ENCODE measurements at places on chromosomes 13 and 19. TPM values are rescaled to one million over a fixed set of nuclear protein-coding genes. Genes with fewer than 3 reads are reported as not detected.

The FAM83E gene
- polyA plus RNA-seq: not detected

The LILRB4 gene
- polyA plus RNA-seq: 0.69 TPM

The S1PR5 gene
- 399 TPM for polyA plus RNA-seq

The FCGBP gene
- 0.92 TPM for polyA plus RNA-seq

The FFAR3 gene
- polyA plus RNA-seq: not detected

The MAP4K1 gene
- polyA plus RNA-seq: 52.1 TPM

The CYP4F11 gene
- polyA plus RNA-seq: not detected

The SPART gene
- polyA plus RNA-seq: 55.4 TPM

The ZNF444 gene
- 9.0 TPM for polyA plus RNA-seq

The ZNF610 gene
- 1.3 TPM for polyA plus RNA-seq

The FIZ1 gene
- 0.63 TPM for polyA plus RNA-seq

The NPAS1 gene
- not detected for polyA plus RNA-seq

The ZNF507 gene
- 5.0 TPM for polyA plus RNA-seq

The TMPRSS9 gene
- not detected for polyA plus RNA-seq

The ZNF667 gene
- 0.32 TPM for polyA plus RNA-seq

The TMEM238 gene
- 1.0 TPM for polyA plus RNA-seq

The PCP2 gene
- polyA plus RNA-seq: not detected

The OR7A17 gene
- polyA plus RNA-seq: not detected

The POU4F1 gene
- polyA plus RNA-seq: not detected

The CDX2 gene
- not detected for polyA plus RNA-seq

The PRRG2 gene
- 0.78 TPM for polyA plus RNA-seq

The UQCRFS1 gene
- polyA plus RNA-seq: 68.0 TPM

The ZNF235 gene
- 1.3 TPM for polyA plus RNA-seq

The KPTN gene
- 5.0 TPM for polyA plus RNA-seq

The COMP gene
- not detected for polyA plus RNA-seq

The ZNF320 gene
- not detected for polyA plus RNA-seq

The DIRAS1 gene
- polyA plus RNA-seq: not detected

The CEBPG gene
- polyA plus RNA-seq: 7.4 TPM

The CLEC17A gene
- not detected for polyA plus RNA-seq

The CGB5 gene
- not detected for polyA plus RNA-seq

The SIGLEC5 gene
- polyA plus RNA-seq: not detected

The ZNF709 gene
- 2.3 TPM for polyA plus RNA-seq

The CASP14 gene
- polyA plus RNA-seq: not detected

The UGGT2 gene
- not detected for polyA plus RNA-seq

The FAM216B gene
- polyA plus RNA-seq: not detected

The PRTN3 gene
- polyA plus RNA-seq: not detected

The ZNF583 gene
- polyA plus RNA-seq: 7.8 TPM

The LILRA2 gene
- 9.7 TPM for polyA plus RNA-seq

The TUBB4A gene
- polyA plus RNA-seq: 1.3 TPM

The CD33 gene
- polyA plus RNA-seq: 10.3 TPM

The ZNF471 gene
- polyA plus RNA-seq: not detected
